ENCODE measurements at places on chromosomes 4 and X.
A peak's percentile ranks its signal among the peaks of the same experiment; 100 is the strongest.

- no peak for DNase-seq
These were observed 1562.9 kb upstream of the TENM3 start for GRCh38 chr4:180680305-180680704.

DNA sequence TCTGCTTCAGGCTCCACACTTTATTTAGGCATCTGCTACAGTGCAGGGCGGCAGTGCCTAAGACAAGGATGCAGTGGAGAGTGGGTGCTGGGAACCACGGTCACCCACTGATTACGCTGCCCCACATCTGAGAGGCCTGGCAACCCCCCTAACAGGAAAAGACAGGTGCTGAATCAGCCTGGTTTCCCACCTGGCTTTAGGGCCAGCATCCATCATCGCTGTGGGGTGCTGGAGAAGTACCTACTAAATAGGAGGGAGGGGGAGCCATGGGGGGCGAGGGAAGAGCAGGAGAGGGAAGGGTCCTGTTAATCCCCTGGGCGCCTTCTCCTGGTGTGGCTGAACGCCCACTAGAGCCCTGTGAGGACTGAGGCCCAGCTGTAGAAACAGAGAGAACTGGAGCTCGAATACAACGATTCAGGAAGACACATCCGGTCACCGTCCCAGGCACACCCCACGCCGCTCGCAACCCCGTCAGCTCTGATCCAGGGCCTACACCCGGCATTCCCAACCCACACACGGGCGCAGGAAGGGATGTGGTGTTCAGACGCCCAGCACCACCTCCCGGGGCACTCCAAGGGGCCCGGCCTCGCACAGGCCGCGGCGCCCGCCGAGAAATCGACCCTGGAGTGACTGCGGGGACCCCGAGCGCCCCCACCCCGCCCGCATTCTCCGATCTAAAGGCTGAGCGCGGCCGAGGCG, 554 bp downstream of the DCTD start:
- peak; percentile 78 for DNase-seq

- DNase-seq: no peak
These were observed 513.8 kb upstream of the FAM241A start for GRCh38 chr4:111631215-111631999.

DNA sequence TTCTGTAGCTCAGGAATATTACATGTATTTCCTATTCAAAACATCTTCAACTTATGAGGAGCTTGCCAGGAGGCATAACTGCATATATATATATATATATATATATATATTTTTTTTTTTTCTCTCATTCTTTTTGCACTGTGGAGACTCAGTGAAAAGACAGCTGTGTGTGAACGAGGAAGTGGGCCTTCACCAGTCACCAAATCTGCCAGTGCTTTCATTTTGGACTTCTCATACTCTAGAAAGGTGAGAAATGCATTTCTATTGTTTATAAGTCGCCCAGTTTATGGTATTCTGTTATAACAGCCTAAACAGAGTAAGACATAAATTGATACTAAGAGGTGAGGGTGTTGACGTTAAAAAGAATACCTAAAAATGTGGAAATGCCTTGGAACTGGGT, 710.6 kb downstream of the TRAM1L1 start:
- no peak for DNase-seq

Data from endodermal cell (in vitro differentiated cells).